Cortex of kidney (tissue), 1 donor: ENCODE measurements at places on chromosomes 2 and 18.

- DNase-seq, result no peak
Observed at GRCh38 chr2:287911-288757, at the start of gene ALKAL2. TSS of gene ALKAL2 (minus strand) at chr2:288091. CDS start at chr2:287835, 256 bp downstream.

GRCh38 chr2:212990697-212991096, 160.7 kb downstream of the IKZF2 start:
- DNase-seq, result no peak

GRCh38 chr2:45652090-45653031, 886 bp downstream of the PRKCE start:
- DNase-seq, result no peak

- no peak for DNase-seq
Observed at GRCh38 chr2:218074031-218074430, 5.0 kb downstream of the RUFY4 start.

DNA sequence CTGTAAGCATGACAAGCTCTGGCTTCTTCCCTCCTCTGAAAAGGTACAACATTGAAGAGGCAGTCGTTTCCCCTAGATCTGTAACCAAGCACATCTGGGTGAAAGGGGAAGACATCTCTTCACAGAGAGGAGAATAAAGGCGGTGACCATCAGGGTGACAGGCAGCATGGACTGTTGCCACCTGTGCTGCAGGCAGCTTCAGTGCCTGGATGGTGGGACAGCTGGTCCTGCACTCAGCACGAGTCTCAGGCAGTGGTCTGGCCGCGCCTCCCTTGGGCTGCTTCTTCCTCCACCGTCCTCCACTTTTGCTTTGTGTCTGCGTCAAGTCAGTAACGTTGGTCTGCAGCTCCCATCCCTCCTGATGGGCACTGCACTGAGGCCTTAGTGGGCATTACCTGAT, 264.4 kb downstream of the NEDD4L start:
- DNase-seq, result no peak

DNA sequence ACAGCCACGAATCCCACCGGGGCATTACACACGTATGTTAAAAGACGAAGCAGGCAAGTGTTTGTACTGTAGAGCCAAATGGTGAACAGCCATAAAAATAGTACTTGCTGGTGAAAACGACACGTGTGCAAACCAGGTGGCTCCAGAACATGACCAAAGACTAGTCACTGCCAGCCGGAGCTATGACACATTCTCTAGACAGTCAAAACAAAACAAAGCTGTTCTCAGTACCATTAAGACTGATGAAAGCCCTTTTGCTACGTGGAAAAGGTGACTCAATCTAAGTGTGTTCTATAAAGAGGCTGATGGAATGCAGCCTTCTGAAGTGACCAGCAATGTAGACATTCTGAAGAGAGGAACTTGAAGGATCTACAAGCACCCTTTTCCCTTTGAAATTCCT, 367.7 kb upstream of the NETO1 start:
- no peak for DNase-seq

DNA sequence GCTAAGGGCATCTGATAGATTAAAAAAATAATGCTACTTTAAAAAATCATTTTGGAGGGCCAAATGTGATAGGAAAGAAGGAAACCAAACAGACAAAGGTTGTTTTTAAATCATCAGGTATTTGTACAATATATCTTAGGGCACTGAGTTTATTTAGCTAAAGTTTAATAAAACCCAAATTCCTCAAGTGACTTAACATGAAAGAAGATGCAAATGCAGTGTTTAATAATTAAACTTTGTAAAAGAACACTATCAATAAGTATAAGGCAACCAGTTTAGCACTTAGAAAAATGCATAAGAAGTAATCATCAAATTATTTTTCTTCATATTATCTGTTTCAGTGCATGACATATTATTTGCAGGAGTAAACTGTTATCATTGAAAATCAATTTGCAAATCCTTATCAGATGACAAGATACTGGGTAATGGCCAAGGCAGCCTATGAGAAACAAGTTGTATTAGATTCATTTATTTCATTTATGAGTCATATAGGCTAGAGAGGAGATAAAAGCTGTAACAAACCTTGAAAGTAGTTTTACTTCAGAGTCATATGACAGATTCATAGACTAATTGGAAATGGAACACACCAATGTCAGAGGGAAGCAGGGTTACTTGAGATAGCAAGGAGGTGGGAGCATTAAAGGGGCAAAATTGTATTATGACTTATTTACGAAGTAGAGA, 165.5 kb downstream of the GCA start:
- DNase-seq, result no peak

GRCh38 chr18:811892-812375, at the start of gene YES1:
TSS of gene YES1 (minus strand) at chr18:812242. CDS start at chr18:756827, 55,415 bp downstream.
- DNase-seq, result no peak

GRCh38 chr2:3307901-3308300, 69.7 kb downstream of the EIPR1 start:
- no peak for DNase-seq

GRCh38 chr2:86704459-86704971, 15.6 kb upstream of the RMND5A start:
- DNase-seq, result no peak

DNA sequence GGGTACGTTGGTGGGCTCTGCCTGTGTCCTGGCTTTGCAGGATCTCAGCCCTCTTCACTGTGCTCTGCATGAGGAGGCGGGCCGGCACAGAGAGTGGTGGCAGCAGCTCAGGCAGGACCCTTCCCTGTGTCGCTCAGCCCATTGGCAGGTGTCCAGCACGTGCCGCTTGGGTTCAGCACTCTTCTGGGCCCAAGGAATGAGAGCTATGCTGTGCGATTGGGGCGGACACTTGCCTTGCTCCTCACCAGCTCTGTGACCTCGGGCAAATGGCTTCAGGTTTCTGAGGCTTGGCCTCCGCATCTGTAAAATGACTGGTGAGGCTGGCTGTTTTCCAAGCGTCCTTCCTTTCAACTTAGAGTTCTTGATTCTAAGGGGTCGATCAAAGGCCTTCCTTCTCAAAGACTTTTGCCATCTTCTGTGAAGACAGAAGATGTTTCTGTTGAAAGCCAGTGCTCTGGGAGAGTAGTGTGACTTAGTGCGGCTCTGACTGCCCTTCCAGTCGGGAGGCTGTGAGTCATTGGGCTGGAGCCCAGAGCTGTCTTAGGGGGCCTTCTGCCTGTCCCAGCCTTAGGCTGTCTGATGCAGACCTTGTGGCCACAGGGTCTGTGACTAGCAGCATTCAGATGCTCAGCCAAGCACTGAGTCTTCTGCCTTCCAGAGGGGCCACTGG, 35.6 kb downstream of the GLI2 start:
- DNase-seq, result no peak

- no peak for DNase-seq
Observed at GRCh38 chr2:96824079-96824870, 8.2 kb downstream of the CNNM3 start.

- DNase-seq, result no peak
Observed at GRCh38 chr2:212337036-212337435, 201.6 kb downstream of the ERBB4 start.

- no peak for DNase-seq
Observed at GRCh38 chr18:37520508-37520907, 45.1 kb downstream of the CELF4 start.
